Fibroblast of skin of left quadriceps (primary cell): ENCODE measurements at places on chromosomes 3 and 15.

- DNase-seq = no peak
These were observed 1.1 kb upstream of the ALCAM start for GRCh38 chr3:105365391-105366325.

- DNase-seq = no peak
These were observed 360.4 kb downstream of the ULK4 start for GRCh38 chr3:41601404-41601987.

DNA sequence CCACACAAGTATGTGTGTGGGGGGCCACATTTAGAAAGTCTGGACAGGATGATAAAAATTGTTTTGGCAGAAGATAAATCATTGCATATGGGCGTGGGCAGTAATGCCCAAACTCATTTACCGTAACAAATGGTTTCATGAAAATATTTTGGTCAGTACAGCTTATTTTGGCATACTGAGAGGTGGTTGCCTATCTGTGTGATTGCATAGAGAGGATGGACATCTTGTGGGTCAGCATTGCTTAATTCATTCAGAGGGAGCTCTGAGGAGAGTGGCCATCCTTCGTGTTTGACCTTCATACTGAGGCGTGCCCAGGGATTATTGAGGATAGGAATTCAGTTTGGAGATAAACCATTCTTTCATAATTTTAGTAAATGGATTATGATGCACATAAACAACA is 162.5 kb downstream of the GAP43 start:
- no peak for DNase-seq

DNA sequence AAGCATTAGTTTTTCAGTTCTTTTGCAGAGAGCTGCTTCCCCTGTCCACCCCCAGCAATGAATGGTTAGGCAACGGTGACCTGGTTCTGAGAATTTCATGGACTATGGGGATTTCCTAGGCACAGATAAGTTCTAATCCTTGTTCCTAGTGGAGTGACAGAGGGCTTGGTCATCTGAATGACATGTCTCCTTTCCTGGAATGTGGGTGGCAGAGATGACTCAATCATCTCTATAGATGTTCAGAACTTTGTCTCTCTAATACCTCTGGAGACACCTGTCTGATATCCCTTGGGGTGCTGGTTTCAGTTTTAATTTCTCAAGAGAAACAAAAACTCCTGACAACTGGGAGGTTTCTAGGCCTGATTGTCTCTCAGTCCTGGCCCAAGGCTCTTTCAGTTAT is 10.4 kb downstream of the PLA2G4E start:
- no peak for DNase-seq

- no peak for DNase-seq
These were observed 104.9 kb upstream of the FLNB start for GRCh38 chr3:57903124-57903890.
